CD14-positive monocyte (primary cell): ENCODE measurements at places on chromosomes 2 and 18. TPM values are rescaled to one million over a fixed set of nuclear protein-coding genes. Genes with fewer than 3 reads are reported as not detected.
A peak's percentile ranks its signal among the peaks of the same experiment; 100 is the strongest.

EVA1A gene
- polyA plus RNA-seq: not detected

SOX11 gene
- not detected for polyA plus RNA-seq

TXNDC2 gene
- 0.10 and 0.36 TPM in 2 replicates for polyA plus RNA-seq

- DNase-seq: no peak
These were observed 301.2 kb downstream of the LRATD1 start for GRCh38 chr2:14933753-14934152.

GRCh38 chr2:145777914-145778313 is 1258.0 kb upstream of the ZEB2 start:
- DNase-seq: no peak

DNA sequence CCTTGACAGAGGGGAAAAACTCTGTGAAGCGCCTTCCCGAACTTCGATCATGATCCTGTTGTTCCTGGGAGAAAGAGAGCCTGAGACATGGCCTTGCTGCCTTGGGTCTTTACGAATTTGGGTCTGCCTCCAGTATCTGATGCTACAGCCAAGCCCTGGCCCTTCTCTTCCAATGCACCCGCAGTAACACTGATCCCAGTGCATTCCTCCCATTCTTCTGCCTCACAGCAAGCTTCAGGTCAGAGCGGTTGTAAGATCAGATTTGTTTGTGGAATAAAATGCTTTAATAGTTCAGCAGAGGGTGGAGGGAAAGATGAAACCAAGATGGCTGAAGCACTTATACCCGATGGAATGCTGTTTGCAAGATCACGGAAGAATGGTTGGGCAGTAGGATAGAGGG is 196.7 kb upstream of the SIX2 start:
- DNase-seq: no peak

- no peak for DNase-seq
These were observed 608.9 kb downstream of the SUCLG1 start for GRCh38 chr2:83850071-83850725.

DNA sequence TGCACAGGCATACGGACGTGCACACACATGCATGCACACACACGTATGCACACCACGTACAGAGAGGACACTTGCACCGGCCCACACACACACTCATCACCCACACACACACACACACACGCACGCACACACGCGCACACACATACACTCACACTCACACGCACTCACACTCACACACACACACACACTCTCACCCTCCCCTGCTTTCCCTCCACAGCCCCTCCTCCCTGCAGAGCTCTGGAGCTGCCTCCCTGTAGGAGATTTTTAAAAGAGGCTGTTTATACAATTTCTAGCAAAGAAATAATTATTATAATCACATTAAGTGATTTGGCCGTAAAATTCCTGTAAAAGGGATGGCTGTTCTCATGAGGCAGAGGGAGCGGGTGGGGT is 36.5 kb upstream of the SNED1 start:
- DNase-seq: no peak

DNA sequence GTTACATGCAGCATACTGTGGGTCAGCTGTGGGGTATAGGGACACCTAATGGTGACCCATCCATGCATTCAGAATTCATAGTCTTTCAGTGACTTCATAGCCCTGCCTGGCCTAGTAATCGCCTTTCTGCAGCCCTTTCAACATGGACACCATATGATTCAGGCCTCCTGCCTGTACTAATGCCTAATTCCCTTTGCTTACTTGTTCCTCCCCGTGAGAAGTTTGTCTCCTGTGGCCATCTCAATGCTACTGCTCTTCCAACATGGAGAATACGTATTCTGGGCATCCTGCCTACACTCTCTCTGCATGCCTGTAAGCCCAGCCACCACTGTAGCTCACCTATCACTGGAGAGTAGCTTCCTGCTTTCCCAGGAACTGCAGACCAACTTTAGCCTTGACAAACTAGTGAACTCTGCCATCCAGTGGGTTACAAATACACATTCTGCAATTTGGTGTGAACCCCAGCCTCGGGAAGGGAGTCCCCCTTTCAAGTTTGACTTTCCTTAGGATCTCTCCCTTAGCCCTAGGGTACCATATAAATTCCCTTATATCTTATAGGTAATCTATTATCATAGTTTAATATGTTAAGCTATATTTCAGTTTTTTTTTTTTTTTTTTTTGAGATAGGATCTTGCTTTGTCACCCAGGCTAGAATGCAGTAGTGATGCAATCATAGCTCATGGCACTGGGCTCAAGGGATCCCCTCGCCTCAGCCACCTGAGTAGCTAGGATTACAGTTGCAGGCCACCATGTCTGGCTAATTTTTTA is 22.3 kb downstream of the M1AP start:
- no peak for DNase-seq

- DNase-seq: no peak
These were observed 61.4 kb downstream of the NDUFA10 start for GRCh38 chr2:239963646-239964205.

DNA sequence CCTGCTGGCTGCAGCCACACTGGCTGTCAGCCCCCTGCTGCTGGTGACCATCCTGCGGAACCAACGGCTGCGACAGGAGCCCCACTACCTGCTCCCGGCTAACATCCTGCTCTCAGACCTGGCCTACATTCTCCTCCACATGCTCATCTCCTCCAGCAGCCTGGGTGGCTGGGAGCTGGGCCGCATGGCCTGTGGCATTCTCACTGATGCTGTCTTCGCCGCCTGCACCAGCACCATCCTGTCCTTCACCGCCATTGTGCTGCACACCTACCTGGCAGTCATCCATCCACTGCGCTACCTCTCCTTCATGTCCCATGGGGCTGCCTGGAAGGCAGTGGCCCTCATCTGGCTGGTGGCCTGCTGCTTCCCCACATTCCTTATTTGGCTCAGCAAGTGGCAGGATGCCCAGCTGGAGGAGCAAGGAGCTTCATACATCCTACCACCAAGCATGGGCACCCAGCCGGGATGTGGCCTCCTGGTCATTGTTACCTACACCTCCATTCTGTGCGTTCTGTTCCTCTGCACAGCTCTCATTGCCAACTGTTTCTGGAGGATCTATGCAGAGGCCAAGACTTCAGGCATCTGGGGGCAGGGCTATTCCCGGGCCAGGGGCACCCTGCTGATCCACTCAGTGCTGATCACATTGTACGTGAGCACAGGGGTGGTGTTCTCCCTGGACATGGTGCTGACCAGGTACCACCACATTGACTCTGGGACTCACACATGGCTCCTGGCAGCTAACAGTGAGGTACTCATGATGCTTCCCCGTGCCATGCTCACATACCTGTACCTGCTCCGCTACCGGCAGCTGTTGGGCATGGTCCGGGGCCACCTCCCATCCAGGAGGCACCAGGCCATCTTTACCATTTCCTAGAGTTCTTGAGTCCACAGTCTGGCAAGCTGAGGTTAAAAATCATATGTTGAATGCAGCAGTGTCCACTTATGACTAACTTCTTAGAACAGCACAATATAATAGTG is 741 bp downstream of the GPR148 start:
- no peak for DNase-seq

DNA sequence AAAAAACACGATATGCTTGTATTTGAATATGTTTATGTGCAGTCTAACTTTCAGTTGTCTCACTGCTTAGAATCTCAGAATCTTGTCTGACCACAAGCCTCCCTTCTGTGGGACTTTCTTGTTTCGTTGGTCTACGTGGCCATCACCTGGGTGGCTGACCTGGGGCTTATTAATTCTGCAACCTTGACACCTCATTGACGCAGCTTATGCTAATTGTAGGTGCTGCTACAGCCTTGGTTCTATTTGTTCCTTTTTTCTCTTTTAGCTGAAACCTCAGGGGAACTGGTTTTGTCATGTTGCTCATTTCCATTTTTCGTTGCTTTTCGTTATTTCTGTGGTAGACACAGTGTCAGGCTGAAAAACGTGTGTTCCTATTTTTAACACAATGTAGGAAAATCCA is 273.7 kb downstream of the SLC4A3 start:
- no peak for DNase-seq

DNA sequence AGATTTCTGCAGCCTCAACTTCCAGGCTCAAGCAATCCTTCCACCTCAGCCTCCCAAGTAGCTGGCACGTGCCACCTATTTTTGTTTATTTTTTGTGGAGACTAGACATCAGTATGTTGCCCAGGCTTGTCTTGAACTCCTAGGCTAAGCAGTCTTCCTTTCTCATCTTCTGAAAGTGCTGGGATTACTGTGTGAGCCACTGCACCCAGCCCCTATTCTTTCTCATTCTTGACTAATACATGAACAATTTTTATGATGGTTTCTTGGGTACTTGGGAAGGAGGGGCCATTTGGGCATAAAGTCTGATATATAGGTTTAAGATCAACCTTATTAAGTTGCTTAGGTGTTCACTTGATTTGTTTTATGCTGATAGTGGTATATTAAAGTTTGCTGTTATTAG is 26.2 kb downstream of the EPC2 start:
- DNase-seq: no peak

DNA sequence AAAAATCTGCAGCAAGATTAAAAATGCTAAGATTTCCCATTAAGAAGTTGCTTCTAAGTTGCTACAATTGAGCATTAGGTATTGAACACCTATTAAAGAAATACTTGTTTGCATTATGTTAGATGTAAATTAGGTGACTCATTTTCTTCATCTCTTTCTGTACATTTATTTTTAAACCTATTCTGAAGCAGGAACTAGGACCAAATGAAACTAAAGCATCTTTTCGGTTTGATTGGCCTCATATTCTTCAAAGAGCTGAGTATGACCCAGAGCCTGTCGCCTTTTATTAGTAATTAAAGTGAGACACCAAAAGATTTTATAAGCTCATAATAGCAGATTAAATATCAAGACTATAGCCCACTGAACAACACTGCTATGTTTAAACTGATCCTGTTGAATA is 83.4 kb upstream of the ZEB2 start:
- no peak for DNase-seq

DNA sequence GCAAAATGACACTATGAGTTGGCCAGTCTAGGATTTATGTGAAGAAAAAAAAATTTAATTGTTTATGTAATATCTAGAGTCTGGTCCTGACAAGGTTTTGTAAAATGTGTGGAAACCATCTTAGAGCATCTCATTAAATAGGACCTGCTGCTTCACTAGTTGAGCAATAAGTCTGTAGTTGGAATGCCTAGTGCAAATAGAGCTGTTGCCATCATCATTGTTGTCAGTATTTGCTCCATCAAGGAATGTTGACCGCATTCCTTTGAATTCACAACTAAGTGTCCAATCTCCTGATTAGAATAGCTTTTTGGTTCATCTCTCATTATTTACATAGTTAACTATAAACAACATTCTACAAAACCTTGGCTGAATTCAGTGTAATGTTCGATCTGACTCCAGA is 32.2 kb upstream of the RPE start:
- no peak for DNase-seq

GRCh38 chr2:163551616-163552373 is 184.0 kb downstream of the FIGN start:
- DNase-seq: no peak

GRCh38 chr18:13429884-13430510 is 211.4 kb downstream of the LDLRAD4 start:
- no peak for DNase-seq

GRCh38 chr2:16186661-16187481 is 246.5 kb downstream of the MYCN start:
- no peak for DNase-seq

DNA sequence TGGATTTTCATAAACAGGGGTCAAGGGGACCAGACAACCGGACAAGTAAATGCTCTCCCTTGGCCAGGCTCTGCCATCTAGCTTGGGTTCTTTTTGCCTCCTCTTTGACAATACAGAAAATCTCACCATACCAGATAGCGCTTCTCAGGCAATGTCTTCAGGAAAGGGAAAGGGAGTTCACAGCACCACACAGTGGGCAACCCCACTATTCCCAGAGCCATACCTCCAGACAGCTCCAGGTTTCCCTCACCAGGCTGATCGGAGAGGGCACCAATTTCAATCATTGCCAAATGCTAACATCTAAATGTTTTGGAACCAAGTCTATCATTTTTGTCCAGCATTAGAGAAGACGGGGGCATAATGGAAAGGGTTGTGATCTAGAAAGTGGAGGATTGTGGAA is 28.1 kb downstream of the CCDC68 start:
- no peak for DNase-seq

DNA sequence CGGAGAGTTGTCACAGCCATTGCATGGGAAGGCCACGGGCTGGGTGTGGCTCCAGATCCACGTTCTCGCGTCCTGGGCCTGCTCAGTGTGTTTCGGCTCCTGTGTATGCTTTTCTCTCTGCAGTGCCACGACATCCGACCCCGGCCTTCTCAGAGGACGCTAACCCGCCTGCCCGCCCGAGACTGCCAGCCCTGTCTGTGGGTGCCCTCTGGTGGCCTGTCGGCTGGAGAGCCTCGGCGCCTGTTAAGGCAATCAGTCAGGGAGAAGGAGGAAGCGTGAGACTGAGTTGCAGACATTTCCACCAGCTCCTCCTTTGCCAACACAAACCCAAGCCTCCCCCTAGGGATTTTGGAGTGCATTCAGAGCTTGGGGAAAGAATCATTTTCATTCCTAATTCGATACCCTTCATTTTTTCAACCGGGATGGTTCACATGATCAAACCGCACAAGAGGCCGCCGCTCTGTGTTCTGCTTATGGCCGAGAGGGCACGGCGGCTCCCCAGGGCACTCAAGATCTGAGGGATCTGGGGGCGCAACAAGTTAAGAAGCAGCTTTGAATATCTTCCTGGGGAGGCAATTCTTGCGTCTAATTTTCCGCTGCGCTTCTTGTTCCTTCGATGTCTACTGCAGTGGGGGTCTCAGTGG is 37.5 kb upstream of the ZBTB7C start:
- peak; percentile 73 for DNase-seq
